ENCODE measurements at places on chromosomes 13 and 19. TPM values are rescaled to one million over a fixed set of nuclear protein-coding genes. Genes with fewer than 3 reads are reported as not detected.

Gene MAST3
- polyA plus RNA-seq: 2.5 TPM

DNA sequence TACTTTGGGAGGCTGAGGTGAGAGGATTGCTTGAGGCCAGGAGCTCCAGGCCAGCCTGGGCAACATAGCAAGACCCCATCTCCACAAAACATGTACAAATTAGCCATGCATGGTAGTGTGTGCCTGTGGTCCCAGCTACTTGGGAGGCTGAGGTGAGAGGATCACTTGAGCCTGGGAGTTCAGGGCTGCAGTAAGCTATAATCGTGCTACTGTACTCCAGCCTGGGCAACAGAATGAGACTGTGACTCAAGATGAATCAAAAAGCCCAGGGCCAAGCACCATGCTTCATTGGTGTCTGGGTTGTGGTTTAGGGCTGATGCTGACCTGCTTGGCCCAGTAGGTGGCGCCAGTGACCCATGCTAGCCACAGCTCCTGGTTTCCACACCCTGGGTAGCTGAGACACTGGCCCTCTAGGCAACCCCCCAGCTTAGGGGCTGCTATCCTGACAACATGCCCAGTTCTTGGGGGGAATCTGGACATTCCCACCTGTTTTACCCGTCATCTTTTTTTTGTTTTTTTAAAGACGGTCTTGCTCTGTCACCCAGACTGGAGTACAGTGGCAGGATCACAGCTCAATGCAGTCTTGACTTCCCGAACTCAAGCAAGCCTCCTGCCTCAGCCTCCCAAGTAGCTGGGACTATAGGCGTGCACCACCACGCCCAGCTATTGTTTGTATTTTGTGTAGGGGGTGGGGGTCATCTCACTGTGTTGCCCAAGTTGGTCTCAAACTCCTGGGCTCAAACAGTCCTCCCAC lies 5.5 kb downstream of the CCDC124 start:
- peak; percentile 88 for DNase-seq

GRCh38 chr19:29532956-29533355 lies 7.2 kb downstream of the VSTM2B start:
- no peak for DNase-seq

GRCh38 chr13:92122186-92122853 lies 723.9 kb downstream of the GPC5 start:
- no peak for DNase-seq

GRCh38 chr13:75368167-75368566 lies 113.8 kb downstream of the TBC1D4 start:
- DNase-seq: no peak

Gene FGF14
- 0.01 TPM for polyA plus RNA-seq

GRCh38 chr13:75906315-75906714 lies 270.2 kb downstream of the LMO7 start:
- DNase-seq: no peak

All from psoas muscle (tissue), 8 donors.